Hindlimb muscle (tissue), 1 donor: ENCODE measurements at places on chromosomes 3 and 15. TPM values are rescaled to one million over a fixed set of nuclear protein-coding genes. Genes with fewer than 3 reads are reported as not detected.

DNA sequence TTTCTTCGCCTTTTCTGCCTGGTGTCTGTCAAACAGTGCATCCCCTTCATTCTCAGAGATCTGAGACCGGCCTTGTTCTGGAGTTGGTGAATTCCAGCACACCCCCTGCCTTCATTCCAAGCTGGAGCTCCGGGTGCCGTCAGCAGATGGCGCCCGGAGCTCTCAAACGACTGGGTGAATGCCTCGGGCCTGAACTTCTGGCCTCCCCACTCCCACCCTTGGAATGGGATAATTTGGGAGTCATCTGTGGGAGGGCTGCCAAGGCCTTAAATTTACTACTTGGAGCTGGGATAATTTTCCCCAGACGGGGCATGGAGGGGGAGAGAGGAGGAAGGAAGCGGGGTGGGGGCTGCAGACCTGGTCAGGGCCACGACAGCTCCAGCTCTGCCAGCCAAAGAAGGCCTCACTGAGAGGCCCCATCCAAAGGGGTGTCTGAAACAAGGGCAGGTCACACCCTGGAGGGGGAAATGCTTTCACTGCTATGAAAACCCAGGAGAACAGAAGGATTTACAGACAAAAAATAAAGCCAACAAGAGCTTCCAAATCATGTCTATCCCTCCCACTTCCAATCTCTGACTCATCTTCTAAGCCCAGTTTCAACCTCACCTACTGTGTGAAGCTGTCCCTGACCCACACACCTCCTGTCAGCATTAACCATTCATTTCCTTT, 187.9 kb downstream of the OPA1 start:
- DNase-seq: peak; percentile 94

DNA sequence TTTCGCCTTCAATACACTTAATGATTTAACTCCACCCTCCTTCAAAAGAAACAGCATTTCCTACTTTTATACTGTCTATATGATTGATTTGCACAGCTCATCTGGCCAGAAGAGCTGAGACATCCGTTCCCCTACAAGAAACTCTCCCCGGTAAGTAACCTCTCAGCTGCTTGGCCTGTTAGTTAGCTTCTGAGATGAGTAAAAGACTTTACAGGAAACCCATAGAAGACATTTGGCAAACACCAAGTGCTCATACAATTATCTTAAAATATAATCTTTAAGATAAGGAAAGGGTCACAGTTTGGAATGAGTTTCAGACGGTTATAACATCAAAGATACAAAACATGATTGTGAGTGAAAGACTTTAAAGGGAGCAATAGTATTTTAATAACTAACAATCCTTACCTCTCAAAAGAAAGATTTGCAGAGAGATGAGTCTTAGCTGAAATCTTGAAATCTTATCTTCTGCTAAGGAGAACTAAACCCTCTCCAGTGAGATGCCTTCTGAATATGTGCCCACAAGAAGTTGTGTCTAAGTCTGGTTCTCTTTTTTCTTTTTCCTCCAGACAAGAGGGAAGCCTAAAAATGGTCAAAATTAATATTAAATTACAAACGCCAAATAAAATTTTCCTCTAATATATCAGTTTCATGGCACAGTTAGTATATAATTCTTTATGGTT, at the start of gene CCR5:
TSS of gene CCR5 (plus strand) at position 108 of the 680 bp plus-strand sequence. CDS start 1,957 bp downstream, outside the sequence.
- DNase-seq: no peak

DNA sequence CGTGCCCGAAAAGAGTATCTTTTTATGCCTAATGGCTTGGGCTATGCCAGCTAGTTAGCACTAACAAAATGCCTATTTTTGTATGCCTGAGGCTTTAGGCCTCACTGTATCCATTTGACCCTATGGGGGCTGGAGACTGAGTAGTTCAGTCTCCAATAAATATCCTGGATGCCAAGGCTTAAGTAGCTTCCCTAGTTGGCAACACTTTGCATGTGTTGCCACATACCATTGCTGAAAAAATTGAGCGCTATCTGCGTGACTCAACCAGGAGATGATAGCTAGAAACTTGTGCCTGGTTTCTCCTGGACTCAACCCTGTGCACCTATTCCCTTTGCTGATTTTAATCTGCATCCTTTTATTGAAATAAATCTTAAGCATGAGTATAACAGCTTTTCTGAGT, 58.4 kb upstream of the ATP2C1 start:
- DNase-seq: no peak

The MME gene
- polyA plus RNA-seq: 5.3 TPM

The RGMA gene
- 101 TPM for polyA plus RNA-seq

The TMEM89 gene
- not detected for polyA plus RNA-seq

GRCh38 chr3:192816351-192816750, 89.0 kb upstream of the FGF12 start:
- no peak for DNase-seq

The OXNAD1 gene
- polyA plus RNA-seq: 9.0 TPM

- no peak for DNase-seq
Observed at GRCh38 chr3:141071681-141072260, 20.6 kb downstream of the SPSB4 start.

DNA sequence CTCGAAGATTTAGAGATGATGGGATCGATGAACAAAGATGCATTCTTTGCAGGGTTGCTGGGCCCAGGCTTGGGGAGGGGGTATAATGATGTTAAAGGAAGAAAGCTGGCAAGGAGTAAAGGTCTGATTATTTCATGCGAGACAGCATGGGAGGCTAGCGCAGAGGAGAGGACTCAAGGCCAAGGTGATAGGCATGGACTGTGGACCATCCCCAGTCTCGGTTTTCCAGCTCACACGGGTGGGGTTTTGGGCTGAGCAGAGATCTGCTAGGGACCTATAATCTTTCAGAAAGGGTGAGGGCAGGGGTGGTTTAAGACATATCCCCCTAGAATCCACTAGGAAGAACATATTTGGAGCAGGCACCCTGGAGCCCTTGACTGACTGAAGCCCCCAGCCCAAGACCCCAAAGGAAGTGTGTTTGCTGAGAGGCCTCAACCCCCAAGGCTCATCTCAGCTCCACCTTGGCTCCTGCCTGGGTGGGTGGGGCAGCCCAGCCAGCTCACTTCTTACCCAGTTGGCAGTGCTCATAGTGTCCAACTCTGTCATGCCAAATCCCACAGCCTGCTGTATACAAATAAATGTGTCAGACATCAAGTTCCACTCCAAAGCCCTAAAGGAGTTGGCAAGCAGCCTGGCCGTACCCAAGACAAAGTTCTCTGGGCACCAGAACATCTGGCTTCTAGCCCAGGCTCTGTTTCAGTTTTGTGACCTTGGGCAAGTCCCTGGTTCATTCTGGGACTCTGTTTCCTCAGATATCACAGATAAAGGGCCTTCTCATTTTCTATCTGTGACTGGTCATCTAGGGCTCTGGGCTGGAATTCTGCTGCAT, 17.9 kb downstream of the ACSBG1 start:
- no peak for DNase-seq

- DNase-seq: no peak
Observed at GRCh38 chr3:27353221-27353620, 16.0 kb downstream of the NEK10 start.

The TMPRSS7 gene
- not detected for polyA plus RNA-seq

- no peak for DNase-seq
Observed at GRCh38 chr3:16881896-16882630, 2.7 kb upstream of the PLCL2 start.

DNA sequence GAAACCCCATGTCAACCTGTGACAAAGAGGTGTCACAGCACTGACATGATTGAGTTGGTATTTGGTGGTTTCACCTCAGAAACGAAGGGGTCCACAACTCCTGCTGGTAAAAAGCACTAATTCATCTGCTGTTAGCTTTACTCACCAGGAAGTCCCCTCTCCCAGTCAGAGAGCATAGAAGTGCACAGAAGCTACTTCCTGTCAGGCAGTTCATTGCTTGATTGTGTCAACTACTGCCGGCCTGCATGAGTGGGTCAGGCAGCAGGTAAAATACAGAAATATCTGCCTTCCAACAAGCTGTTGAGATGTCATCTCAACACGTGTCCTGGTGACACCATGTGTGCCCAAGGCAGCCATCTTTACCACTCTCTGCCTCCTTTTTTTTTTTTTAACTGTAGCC, 596.6 kb upstream of the NR2F2 start:
- DNase-seq: no peak

The GATA2 gene
- 3.6 TPM for polyA plus RNA-seq

The NR1I2 gene
- polyA plus RNA-seq: 0.43 TPM
